Epithelial cell of esophagus (primary cell): ENCODE measurements at places on chromosomes 2 and 18.

GRCh38 chr18:3649135-3649632, 199.2 kb downstream of the TGIF1 start:
- DNase-seq: no peak

DNA sequence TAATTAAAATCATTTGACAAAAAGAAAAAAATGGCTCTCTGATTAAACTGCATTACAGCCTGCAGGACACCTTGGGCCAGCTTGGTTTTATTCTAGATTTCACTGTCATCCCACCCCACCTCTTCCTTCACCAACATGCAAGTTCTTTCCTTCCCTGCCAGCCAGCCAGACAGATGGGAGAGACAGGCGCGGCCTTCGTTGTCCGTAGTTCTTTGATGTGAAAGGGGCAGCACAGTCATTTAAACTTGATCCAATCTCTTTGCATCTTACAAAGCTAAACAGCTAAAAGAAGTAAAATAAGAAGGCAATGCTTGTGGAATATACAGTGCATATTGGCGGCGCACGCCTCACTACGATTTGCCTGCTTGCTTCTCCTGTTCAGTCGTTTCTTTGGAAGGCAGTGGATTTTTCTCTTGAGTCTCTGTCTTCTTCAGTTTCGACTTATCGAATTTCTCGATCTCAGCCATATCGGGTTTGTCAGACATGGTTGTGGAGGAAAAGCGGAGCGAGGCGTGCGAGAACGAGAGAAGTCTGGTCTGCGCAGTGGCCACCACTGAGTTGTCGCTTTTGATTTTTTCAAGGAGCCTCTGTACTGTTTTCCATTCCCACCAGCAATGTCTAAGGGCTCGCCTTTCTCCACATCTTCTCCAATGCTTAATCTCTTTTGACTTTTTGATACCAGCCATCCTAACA, 22.4 kb downstream of the COLEC11 start:
- no peak for DNase-seq

DNA sequence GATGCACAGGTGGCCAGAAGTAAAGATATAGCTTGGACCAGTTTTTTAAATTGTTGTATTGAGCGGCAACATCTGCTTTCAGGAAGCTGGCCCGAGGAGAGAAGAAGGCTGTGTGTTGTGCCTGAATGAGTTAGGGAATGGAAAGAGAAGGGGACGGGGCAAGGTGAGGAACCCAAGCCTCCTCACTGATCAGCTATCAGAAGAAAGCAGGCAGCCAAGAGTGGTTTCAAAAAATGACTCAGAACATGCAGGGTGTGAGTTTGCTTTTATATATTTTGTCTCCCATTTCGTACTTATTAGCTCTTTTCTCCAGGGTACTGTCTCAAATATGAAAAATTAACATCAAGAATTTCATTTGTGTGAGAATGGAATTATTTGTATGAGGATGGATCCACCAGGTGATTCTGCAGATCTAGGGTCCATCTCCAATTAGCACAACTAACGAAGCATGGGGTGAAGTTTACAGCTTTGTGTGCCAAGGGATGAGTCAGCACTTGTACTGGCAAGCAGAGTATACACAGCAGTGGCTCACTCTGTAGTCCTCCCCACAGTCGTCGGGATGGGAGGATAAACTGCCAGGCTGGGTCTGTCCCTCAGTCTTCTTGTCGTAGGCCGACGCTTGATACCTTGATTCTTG, 175.7 kb downstream of the PIEZO2 start:
- no peak for DNase-seq

DNA sequence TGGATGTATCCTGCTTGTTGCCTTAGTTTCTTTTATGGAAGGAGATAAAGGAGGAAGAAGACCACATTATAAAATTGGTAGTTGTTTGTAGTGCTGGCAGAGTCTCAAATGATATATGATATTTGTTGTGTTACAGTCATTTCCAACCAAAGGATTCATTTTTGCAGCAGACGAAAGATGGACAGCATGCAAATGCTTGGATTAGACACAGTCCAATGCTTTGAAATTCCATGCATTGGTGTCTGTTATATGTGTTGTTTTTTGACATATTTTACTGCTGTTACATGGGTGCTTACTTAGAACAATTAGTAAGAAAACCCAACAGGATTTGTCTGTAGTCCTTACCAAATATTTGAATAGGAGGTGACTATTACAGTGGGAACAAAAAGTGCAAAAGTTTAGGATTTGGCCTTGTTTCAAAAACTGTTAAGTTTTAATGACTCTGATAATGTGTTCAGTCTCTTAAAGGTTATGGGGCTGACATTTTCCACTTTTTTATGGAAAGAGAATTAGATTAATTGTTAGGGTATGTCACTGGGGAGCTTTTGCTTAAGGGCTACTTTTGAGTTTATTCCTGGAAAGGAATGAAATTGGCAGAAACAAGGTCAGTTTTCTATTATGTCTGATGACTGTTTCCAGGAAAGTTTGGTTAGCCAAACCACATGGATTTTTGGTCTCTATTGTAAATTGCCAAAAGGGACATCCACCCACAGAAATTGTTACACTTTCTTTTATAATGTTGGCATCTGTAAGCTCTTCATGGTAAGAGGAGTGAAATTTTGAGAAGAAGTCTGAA, 229.4 kb upstream of the MMADHC start:
- DNase-seq: no peak

- no peak for DNase-seq
Observed at GRCh38 chr2:199463708-199464605, 6.2 kb upstream of the SATB2 start.
